ENCODE measurements at places on chromosomes 1 and 21.

DNA sequence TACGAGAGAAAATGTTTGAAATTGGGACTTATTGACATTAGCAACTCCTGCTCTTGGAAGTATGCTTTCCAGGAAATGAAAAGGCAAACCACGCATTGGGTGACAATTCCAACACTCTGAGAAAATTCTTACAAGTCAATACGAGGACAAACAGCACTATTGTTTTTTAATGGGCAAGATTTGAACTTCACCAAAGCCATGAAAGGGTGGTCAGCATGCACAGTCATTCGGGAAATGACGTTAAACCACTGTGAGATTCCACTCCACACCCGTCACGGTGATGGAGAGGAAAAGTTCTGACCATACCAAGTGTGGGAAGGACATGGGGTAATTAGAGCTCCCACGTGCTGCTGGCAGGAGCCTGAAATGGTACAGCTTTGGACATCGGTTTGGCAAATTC, 12.2 kb upstream of the PRXL2B start:
- DNase-seq, result no peak

DNA sequence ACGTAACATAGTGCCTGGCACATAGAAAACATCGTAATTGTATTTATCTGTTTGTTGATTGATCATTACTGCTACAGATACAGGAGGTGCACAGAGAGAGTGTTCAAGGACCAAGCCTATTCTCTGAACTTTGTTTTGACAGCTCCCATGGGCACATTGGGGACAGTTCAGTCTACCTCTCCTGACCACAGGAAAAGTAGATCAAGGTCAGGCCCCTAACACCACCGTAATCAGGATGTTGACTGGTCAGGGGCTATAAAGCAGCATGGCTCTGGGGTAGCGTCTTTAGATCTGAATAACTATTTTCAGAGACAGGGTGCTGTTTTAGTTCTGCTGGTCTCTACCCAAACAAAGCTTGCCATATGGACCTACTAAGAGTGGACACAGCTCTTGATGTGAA, 223.1 kb upstream of the IRF2BP2 start:
- DNase-seq, result no peak

DNA sequence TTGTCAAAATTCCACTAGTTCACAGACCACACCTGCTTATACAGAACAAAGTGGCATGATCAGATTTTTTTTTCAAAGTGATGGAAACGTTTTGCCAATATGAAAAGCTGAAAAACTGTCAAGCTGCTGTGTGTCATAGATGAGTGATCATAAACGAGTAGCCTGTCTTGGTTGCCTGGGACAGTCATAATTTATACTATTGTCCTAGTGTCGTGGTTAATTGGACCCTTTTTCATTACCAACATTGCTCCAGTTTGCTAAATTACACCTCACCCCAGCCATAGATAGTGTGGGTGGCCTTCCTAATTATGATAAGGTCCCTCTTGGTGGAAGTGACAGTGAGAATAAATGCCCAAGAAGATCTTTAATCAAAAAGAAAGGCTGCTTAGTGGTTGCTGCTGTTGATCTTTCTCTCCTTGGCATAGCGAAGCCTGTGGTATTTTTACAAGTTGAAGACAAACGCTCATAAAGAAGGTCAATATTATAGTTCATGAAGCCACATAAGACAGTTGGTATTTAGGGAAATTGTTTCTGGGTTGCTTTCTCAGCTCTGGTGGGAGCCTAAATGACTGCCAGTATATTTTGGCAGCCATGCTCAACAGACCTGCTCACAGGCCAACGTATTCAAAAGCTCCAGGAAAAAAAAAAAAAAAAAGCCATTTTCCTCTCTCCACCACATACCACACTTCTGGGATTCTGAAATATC, 478.1 kb downstream of the PLA2G4A start:
- peak; percentile 46 for DNase-seq

DNA sequence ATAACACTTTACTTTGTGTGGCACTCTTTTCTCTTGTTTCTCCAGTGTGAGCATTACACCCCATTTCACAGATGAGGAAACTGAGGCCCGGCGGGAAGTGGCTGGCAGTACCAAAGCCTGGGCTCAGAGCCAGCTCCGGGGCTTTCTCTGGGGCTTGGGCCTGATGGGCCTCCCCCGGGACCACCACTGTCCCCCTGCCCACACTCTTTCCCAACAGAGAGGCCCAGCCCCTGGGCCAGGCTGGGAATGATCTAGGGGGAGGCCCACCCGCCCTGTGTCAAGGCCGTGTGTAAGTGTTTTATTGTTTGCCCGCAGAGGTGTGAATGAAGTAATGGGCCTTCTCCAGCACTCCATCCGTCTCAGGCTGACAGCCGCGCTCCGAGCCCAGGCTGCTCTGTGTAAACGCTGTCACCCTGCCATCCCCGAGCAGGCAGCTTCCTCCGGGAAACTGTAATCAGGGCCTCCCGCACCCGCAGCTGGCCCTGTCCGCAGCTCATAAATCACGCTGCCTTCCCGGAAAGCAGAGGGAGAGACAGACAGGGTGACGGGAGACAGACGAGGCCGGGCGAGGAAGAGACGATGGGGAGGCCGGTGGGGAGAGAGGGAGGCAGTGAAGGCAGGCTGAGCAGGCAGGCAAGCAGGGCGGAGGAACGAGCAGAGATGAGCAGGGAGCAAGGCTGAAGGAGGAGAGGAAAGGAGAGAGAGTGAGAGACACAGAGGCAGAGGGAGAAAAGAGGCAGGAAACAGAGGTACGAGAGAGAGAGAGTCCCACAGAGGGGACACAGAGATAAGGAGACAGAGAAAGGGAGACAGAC, 109.7 kb upstream of the ZBTB40 start:
- peak; percentile 82 for DNase-seq

- peak; percentile 44 for DNase-seq
Measured at GRCh38 chr1:154859786-154860155, 10.3 kb downstream of the KCNN3 start.

- DNase-seq, result no peak
Measured at GRCh38 chr1:112532064-112532463, 23.3 kb downstream of the WNT2B start.

- no peak for DNase-seq
Measured at GRCh38 chr1:2815551-2815950, 14.1 kb upstream of the TTC34 start.

DNA sequence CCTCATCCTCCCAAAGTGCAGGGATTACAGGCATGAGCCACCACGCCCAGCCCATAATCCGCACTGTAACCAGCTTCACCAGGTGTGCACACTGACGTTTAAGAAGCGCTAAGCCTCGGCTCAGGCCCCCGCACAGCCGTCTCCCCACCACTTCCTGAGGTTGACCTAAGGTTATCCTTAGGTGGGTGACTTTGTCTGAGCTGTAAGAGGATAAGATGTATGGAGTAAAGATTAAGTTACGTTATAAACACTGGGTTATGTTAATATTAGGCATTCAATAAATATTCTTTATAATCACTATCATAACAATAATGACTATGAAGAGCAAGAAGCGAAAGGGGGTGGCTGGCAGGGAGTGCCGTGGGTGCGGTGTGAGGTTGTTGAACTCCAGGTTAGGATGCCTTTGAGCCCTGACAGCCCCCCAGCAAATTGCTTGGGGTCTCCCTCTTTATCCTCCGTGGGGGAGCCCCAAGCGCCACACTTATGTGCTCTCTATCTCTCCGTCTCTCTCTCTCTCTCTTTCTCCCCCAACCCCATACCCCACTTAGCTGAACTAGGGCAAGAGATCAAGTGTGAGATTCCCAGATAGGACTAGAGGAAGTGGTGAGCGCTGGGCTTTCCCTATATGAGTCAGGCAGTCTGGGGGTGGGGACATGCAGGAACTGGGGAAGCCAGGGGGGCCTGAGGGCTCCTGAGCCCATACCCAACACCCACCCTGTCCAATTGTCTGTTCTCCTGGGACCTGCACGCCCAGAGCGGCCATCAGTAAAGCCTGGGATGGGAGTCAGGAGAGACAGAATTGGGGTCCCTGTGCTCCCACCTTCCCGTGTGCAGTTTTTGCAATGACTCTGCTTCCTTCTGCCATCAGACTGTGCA, 7.6 kb downstream of the EFHD2 start:
- DNase-seq, result no peak

DNA sequence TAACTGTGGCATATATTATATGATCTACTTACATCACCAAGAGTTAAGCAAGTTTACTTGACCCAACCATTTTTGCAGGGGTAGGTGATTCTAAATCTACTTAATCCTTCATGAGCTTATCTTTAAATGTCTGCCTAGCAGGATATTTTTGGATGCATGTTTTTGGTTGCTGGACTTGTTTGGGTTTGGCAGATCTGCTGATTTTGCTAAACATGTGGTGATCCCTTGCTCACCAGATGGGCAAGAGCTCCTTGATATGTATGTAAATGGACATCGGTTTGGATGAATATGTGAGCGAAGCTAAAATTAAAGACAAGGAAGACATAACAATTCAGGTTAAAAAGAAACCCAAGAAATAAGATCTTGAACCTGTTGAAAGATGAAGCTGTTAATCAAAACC, 36.7 kb downstream of the FMN2 start:
- DNase-seq, result no peak

DNA sequence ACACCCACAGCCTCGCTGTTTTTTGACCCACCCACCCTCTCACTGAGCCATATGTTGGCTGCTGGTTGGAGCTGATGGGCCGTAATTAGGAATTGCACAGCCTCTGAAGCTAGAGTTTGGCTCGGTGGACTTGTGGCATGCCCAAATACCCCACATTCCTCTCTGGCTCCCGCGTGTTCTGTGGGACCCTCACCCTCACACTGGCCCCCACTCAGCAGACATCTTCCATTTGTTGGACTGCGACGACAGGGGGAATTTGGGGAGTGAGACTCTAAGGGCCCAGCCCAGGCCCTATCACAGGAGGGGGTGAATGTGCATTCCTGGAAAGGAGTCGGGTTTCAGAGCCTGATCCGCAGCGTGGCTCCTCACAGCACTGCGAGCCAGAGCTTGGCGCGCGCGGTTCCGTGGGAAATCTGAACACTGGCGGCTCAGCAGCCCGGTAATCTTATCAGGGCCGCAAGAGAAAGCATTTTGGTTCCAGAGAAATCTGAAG, 5.2 kb downstream of the RCSD1 start:
- peak; percentile 53 for DNase-seq

DNA sequence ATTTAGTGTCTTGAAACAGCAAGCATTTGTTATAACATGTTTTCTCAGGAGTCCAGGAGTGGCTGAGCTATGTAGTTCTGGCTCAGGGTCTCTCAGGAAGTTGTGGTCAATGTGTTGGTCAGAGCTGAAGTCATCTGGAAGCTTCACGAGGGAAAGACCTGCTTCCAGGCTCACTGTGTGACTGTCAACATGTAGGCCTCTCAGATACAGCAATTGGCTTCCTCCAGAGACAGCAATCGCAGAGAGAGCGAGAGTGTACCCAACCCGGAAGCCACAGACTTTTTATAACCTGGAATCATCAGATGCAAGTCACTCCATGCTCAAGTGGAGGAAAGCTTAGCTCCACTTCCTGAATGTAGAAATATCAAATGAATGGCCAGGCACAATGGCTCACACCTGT, 40.9 kb downstream of the TNFRSF9 start:
- no peak for DNase-seq

DNA sequence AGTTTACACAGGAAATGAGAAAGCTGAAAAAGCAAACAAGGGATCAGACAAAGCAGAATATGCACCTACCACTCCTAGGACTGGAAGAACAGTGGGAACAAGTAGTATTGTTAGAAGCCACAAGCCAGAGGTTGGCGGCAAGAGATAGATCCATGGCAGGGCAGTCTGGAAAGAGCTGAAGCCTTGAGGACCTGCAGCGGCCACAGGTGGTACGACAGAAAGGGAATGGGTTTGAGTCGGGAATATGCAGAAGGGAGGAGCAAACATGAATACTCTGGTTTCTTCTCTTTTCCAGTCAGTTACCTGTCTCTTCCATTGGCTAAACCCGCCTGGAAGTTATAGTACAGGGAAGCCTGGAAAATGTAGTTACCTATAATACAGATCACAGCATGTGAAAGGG, 3.9 kb upstream of the PCNX2 start:
- DNase-seq, result no peak

Measured in femur (tissue), 1 donor.